ENCODE measurements at places on chromosomes 5 and 9.

DNA sequence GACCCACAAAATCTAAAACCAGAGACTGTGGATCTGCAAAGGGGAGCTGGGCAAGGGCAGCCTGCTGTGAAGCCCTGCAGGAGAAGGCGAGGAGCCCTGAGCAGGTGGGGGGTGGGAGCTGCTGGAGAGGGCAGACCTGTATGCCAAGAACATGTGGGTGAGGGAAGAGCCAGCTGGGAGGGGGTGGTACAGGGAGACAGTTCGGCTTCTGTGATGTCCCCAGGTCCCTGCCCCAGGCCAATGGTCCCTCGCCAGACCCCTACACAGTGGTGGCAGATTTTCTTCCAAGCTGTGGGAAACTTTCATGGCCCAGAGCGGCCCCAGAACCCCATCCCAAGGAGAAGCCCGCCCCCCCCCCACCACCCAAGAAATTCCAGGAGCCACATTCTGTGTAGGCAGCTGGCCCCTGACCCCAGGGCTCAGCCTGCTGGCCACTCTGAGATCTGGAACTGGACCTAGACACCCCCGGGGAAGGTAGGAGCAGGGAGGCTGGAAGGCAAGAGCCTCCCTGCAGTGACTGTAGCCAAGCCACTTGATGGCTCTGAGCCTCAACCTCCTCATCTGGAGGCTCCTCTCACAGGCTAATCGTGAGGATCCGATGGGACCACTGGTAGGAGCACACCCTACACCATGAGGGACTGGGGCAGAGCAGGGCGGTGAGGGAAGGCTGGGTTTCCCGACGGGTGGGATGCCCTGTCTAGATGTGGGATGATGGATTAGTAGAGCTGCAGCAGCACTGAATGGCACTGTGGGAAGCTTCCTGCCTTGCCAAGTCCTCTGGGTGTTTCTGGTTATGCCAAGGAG is 22.6 kb upstream of the CSF1R start:
- DNase-seq = no peak

DNA sequence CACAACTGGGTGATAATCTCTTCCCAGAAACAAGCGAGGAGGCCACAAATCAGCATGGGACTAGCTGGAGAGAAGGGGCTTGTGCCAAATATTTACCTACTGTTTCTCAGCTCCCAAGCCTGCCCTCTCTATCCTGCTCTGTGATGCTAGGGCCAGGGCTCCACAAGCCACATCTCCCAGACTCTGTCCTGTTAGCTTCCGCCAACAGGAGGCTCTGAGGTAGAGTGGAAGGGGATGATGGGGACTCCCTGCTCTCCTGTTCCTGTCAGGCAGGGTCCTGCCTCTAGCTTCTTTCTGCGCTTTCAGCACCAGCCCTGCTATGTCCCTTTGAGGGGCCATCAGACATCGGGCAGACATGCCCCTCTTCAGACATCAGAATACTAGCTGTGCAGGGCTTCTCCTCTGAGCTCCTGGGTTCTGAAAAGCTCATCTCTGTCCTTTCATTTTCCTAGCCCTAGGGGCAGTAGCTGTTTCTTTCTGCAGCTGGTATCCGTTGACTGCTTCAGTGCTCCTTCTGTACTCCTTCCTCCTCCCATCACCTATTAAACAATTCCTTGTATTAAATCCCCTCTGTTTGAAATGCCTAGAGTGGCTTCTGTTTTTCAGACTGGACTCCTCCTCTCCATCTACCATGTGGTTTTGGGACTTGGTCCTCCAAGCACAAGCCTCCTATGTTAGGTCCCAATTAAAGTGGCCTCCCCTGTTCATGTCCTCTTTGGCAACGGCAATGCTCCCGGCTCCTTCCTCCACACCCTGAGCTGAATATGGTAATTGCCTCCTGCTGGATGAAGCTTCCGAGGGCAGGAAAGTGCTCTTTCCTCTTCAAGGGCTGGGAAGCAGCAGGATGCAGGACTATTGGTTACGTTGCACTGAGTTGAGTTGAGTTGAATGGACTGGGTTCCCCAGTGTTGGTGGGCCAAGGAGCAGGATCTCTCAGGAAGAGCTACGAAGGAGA is 161.1 kb upstream of the TBC1D2 start:
- no peak for DNase-seq

- DNase-seq = no peak
Observed at GRCh38 chr5:17157916-17158529, 59.4 kb upstream of the BASP1 start.

- DNase-seq = no peak
Observed at GRCh38 chr5:174221436-174221835, 175.9 kb downstream of the NSG2 start.

DNA sequence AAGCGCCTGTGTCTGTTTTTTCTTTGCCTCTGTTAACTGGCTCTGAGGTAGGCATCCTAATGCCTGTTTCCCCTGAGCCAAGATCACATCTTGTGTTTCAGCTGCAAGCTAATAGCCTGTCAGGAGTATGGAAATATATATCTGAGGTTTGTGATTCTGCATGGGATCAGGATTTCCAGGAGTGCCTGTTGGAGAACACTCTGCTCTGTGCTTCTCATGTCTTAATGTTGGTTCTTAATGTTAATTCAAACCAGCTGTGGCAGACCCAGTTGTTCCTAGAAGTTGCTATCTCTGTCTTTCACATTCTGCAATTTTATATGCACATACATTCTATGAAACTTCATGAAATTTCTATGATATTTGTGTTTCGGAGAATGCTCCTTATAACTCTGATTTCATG is 72.1 kb downstream of the PGM5 start:
- DNase-seq = no peak

DNA sequence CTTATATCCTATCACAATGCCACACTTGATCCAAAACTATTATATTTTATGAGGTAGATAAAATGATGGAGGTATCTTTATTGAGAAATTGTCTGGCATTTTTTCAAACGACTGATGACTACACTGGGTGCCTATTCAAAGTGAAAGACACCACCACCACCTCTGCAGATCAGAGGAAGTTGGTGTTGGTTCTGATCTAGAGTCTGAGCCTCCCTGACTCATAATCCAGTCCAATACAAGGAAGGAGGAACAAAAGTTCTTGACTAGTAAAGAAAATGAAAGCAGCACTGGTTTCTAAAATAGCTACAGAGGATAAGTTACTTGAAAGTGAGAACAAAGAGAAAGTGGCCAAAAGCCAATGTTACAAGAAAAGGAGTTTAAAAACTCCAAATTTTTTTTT is 139.9 kb downstream of the RFX3 start:
- no peak for DNase-seq

- no peak for DNase-seq
Observed at GRCh38 chr9:35293376-35293964, 131.7 kb downstream of the UNC13B start.

GRCh38 chr5:89120719-89121118 is 237.7 kb upstream of the MEF2C start:
- DNase-seq = peak; percentile 6

GRCh38 chr5:173726846-173727557 is 110.6 kb upstream of the BOD1 start:
- DNase-seq = no peak

DNA sequence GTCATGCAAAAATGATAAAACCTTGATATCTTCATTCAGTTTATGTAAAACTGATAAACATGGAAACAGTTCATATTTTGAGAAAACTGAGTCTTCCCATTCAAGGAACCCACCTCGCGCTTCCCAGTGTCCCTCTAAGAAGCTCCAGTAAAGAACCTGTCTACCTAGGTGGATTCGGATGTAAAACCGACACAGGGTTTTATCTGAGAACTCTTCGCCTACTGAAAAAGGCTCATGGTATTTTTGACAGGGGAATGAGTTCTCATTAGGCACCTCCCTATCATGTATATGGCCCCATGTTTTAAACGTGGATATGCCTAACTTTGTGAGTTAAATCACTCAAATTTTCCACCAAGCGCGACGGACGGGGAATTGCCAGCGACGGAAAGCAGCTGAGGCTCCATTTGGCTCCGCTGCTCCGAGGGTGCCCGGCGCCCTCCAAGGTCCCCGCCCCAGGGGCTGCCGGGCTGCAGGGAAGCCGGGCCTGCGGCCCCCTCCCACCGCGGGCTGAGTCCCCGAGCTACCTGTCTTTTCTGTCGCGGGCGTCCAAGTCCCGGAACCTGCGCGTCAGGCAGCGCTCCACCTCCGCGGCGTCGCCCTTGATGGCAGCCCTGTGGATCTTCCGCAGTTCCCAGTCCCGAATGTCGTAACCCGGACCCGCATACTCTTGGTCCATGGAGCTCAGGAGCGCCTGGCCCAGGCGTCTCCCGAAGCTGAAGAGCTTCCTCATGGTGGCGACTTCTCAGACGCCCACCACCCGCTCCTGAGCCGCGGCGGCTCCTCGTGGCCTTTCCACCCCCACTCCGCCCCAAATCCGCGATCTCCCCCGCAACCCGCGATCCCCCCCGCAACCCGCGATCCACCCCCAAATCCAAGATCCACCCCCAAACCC is 594 bp downstream of the ANKRD18A start:
- no peak for DNase-seq

DNA sequence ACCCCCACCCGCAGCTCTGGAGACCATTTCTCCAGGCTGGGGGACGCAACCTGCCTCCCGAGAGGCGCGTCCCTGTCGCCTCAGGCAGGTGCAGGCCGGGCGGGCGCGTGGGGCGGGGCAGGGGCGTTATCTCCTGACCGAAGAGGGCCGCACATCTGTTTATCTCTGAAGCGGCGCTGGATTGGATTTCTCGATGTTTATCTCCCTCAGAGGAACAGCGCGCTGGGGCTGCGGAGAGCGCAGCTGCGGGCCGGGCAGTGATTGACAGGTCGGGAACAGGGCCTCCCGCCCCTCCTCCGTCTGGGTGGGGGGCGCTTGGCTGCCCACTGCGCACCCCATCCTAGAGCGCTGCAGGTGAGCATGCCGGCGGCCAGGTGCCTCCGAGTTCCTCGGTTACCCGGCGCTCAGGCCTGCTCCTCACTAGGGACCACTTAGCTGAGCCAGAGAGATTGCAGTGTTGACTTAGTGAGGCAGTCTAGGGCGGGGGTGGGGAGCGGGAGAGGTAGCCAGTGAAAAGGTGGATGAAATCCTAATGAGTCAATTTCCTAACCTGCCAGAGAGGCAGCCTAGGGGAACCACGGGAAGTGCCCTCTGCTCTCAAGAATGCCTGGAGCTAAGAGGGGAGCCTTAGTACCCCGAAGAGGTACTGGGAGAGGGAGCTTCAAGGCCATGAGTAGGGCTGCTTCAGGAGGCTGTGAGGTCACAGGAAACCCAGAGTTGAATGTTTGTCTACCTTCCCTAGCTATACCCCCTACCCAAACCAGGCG is 39.6 kb upstream of the TIFAB start:
- DNase-seq = no peak

DNA sequence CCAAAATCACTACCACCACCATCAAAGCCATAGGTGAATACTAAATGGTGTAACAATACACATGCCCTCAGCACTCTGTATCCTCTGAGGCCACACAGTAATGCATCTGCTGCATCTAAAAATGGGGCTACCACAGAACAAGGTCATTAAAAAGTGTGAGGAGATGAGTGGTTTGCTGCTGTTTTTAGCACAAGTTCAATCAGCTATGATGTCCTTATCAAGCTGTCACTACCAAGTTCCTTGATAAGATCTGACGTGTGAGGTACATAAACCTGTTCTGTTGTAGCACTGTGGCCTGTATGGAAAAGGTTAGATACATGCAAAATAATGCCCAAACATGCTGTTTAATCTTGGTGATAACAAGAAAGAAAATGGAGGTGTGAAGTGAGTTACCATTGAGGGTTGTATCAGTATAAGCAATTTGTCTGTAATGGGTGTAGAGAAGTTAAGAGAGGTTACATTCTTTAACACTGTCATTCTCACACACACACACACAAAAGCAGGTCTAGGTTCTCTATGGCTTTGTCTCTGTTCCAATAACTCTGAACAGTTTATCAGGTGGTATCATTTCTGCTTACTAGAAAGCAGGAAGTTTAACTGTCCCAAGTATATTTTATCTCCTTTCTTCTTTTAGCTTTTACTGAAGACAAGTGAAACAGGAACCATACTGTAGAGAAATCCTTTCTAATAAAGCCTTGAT is 252.9 kb downstream of the CWC27 start:
- no peak for DNase-seq

DNA sequence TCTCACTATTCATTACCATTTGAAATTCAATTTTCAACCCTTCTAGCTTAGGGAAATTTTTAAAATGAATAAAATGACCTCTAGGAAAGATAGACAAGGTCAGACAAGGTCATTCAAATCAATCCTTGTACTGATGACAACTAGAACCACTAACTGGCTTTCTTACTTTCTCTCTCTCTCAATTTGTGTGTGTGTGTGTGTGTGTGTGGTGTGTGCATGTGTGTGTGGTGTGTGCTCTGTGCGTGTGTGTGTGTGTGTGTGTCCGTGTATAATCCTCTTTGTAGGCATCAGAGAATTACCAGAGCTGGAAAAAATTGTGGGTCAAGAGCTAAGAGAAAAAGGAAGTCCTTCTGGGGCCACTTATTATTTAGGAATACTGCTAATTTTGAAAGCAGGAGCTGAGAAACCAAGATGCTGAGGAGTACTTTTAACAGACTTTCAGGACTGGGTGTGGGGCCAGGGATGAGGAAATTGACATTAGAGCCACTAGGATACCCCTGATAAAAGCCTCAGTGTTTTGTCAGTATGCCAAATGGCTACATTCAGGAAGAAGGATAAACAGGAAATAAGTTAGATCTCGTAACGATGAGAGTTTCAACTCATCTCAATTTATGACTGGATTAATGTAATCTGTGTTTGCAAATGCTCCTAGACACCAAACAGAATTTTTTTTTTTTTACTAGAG is 723.3 kb downstream of the CETN3 start:
- no peak for DNase-seq

DNA sequence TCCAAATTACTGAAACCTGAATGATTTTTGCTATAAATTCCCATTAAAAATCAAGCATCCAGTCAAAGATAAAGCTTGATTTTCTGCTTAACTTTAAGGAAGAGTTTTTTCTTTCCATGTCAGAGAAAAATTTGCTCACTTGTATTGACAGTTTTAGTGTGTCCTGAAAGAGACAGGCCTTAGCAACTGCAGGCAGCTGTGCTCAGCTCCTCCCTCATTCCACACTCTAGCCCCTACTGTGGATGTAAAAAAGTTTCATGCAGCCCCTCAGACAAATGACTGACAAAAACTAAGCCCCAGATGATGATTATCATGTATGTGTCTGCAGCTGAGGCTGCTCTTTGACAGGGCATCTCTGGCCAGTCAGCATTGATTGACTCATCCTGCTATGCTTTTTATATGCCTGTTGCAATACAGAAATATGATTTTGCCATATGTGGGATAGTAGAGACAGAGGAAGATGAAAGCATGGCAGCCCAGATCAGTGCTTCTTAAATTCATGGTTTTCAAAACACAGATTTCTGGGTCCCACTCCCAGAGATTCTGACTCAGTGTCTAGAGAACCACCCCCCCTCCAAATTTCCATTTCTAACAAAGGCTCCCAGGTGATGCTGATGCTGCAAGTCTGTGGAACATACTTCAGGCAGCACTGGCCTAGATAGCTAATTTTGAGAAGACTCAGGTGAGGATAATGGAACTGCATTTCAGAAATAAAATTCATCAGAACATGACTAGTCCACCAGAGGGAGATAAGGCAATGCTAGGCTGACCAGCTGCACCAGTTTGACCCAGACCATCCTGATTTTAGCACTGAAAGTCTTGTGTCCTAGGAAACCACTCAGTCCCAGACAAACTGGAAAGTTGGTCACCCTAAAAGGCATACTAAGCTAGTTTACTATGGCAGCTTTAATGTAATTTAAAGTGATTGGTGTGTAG is 298.7 kb upstream of the KCNN2 start:
- no peak for DNase-seq

- no peak for DNase-seq
Observed at GRCh38 chr5:150541895-150542294, 34.0 kb downstream of the NDST1 start.

All from heart left ventricle (tissue), 16 donors.